ENCODE measurements at places on chromosomes 4 and X. TPM values are rescaled to one million over a fixed set of nuclear protein-coding genes. Genes with fewer than 3 reads are reported as not detected.

Gene IL9R
- not detected for total RNA-seq

Gene POF1B
- 0.52 TPM for total RNA-seq

Gene SPIN2A
- not detected for total RNA-seq

Gene FAM149A
- 11.9 TPM for total RNA-seq

Gene MAGEA4
- not detected for total RNA-seq

Gene LRRC66
- not detected for total RNA-seq

Gene CXCL13
- not detected for total RNA-seq

Gene NDP
- 0.73 TPM for total RNA-seq

Gene ADGRA3
- total RNA-seq, result 23.9 TPM

Gene SCARB2
- total RNA-seq, result 78.4 TPM

Gene PNCK
- total RNA-seq, result 5.9 TPM

Gene MAB21L2
- total RNA-seq, result not detected

Gene GCNA
- total RNA-seq, result 1.1 TPM

Gene SLC35A2
- total RNA-seq, result 10.6 TPM

Gene ASB12
- 2.2 TPM for total RNA-seq

Gene SSX4
- not detected for total RNA-seq

Gene P2RY8
- 4.2 TPM for total RNA-seq

Gene CT45A5
- total RNA-seq, result not detected

Gene TET2
- total RNA-seq, result 14.0 TPM

Gene ZNF674
- 3.7 TPM for total RNA-seq

Gene CLDN22
- total RNA-seq, result not detected

Gene FABP2
- total RNA-seq, result not detected

Gene TMEM144
- total RNA-seq, result 11.9 TPM

Gene PGRMC2
- 78.9 TPM for total RNA-seq

Gene PCDH10
- total RNA-seq, result 0.10 TPM

Gene HSFX2
- 1.1 TPM for total RNA-seq

Gene MEPE
- total RNA-seq, result not detected

Gene STATH
- total RNA-seq, result not detected

Gene SPANXN4
- not detected for total RNA-seq

Gene ARSD
- total RNA-seq, result 19.0 TPM

Gene CYBB
- total RNA-seq, result 14.0 TPM

Gene GAGE13
- not detected for total RNA-seq
